ENCODE measurements at places on chromosomes 12 and 14.

- DNase-seq = no peak
Measured at GRCh38 chr14:62674563-62675237, 370.6 kb downstream of the KCNH5 start.

- no peak for DNase-seq
Measured at GRCh38 chr12:78802593-78802992, 62.0 kb upstream of the SYT1 start.

GRCh38 chr12:93387780-93388179, 10.1 kb downstream of the NUDT4 start:
- no peak for DNase-seq

DNA sequence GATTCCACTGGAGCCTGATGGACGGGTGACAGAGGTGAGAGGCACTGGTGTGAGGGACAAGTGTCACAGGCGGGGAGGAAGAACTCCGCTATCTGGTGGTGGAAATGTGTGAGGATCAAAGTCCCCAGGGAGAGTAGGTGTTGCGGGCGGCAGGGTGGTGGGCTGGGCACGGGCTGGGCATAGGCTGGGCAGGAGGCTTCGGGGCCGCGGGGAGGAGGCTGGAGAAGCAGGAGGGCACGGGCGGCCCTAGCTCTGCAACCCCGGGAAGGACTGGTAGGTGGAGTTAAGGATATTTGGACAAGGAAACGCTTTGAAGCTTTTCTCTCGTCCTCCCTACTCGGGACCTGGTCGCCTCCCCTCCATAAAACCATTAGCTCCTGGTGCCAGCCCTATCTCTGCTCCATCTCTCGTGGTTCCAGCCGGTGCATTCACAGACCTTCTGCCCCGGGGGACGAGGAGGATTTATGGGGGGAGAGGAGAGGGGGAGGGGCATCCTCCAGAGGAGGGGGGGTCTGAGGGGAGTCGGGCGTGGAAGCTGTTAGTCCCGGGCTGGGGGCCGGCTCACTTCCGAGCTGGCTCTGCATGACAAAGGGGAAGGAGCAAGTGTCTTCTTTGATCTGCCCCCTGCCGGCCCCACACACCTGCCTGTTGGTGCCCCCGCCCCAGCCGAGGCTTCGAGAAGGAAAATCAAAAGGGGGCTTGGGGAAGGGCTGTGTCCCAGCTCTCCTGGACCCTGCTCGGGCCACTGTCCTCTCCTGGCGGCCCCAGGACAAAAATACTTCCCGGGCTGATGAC, 504 bp downstream of the WNT5B start:
- no peak for DNase-seq

DNA sequence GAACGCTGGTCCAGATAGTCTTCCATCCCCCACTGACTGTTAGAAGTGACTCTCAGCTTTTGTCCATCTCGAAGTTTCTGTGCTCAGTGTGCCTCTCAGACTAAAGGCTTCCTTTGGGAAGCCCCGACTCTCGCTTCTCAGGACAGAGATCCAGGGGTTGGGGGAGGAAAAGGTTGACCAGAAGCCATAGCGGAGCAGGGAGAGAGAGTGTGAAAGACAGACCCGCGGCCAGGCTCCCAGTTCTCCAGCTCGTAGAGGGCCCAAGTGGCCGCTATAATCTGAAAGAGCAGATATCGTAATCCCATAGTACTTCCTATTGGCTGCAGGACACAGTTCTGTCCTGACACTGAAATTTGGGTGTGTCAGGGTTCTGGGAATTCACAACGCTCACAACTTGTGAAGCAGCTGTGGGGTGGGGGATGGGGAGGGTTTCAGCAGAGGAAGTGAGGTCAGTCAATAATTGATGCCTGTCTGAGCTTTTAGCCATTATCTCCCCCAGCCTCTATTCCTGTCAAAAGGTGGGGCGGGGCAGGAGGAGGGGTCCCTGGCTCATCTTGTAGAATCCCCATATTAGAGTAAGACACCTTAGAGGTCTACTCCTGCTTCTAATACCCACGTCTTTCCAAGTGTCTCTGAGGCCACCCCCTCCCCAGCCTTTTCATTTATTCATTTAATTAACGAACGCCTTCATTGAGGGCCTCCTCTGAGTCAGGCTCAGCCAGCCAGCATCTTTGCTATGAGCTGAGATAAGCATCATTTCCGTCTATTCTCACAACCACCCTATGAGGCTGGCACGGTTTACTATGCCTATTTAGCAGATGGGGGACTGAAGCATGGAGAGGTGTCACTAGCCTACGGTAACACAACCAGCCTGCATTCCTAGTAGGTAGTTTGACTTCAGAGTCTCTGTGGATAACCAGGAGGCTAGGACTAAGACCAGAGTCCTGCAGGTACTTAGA, 1.6 kb upstream of the ACVRL1 start:
- DNase-seq = no peak

All from stimulated activated CD8-positive, alpha-beta memory T cell treated with anti-CD3 and anti-CD28 coated beads, Interleukin-12 subunit alpha, Interleukin-12 subunit beta, amount 100 ng/mL, for 4 hours (primary cell).